ENCODE measurements at places on chromosomes 1 and 21. TPM values are rescaled to one million over a fixed set of nuclear protein-coding genes. Genes with fewer than 3 reads are reported as not detected.

Gene BROX
- total RNA-seq = 53.9 TPM

Gene PRDM16
- total RNA-seq = not detected

Gene TNNI3K
- 0.89 TPM for total RNA-seq

Gene MCL1
- 484 TPM for total RNA-seq

Gene LCE7A
- not detected for total RNA-seq

Gene MANEAL
- 2.2 TPM for total RNA-seq

Gene AMPD2
- total RNA-seq = 90.2 TPM

Gene RAB42
- not detected for total RNA-seq

Gene CR1
- 10.6 TPM for total RNA-seq

Gene LIN28A
- total RNA-seq = not detected

Gene IGSF21
- total RNA-seq = not detected

Gene EVA1C
- total RNA-seq = 9.7 TPM

Gene PBX1
- 2.3 TPM for total RNA-seq

Gene CYP4A11
- not detected for total RNA-seq

Gene ZNF683
- total RNA-seq = 0.32 TPM

Gene SLC25A34
- total RNA-seq = 4.1 TPM

Gene KRTAP7-1
- total RNA-seq = not detected

Gene NLRP3
- total RNA-seq = 4.5 TPM

Gene SLAMF1
- total RNA-seq = 29.4 TPM

Gene CRABP2
- 1.5 TPM for total RNA-seq

Gene PGLYRP4
- total RNA-seq = not detected

Gene PDZK1
- total RNA-seq = 0.39 TPM

Gene SPATA1
- 2.3 TPM for total RNA-seq

Gene C1QB
- total RNA-seq = 1.2 TPM

Gene DIO1
- not detected for total RNA-seq

Gene OR2M3
- not detected for total RNA-seq

Gene DUSP10
- 5.2 TPM for total RNA-seq

Gene SPRR2G
- total RNA-seq = not detected

Gene PPM1J
- 0.38 TPM for total RNA-seq

Gene CCDC27
- not detected for total RNA-seq

Gene PYHIN1
- 35.4 TPM for total RNA-seq

Gene PLCH2
- 59.1 TPM for total RNA-seq

Gene BGLAP
- total RNA-seq = 7.1 TPM

All from T-cell (primary cell).